ENCODE measurements at places on chromosomes 5 and 9.

GRCh38 chr5:133403741-133404364 is 208.5 kb downstream of the FSTL4 start:
- DNase-seq: no peak

- DNase-seq: no peak
These were observed 115.7 kb downstream of the WNK2 start for GRCh38 chr9:93299418-93300174.

GRCh38 chr9:37918665-37919170 is 14.8 kb upstream of the SLC25A51 start:
- DNase-seq: no peak

DNA sequence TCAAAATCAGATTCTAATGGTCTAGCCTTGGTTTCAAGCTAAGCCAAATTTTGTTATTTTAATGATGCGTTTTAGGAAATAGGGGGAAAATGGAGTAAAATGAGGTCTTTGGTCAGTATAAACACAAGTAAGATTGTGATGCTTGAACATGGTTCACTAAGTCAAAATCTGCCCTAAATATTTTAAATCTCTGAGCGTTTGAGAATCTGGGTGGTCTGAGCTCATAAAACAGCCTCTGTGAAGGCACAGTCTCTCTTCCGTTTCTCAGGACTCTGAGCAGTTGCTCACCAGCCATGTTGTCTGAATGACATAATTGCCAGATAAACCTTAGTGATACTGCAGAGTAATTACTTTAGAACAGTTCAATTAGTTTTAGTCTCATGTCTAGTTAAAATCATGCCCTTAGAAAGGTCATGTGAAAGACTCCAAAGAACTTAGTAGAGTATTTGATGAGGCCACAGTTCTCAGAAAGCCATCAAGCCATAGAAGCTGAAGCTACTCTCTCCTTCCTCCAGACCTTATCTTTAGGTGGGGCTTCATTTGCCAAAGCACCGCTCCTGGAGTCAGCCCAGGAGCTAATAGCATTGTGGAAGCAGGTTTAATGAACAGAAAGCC is 257.1 kb upstream of the MAP3K1 start:
- DNase-seq: no peak

GRCh38 chr5:132510076-132510475 is 19.5 kb upstream of the IRF1 start:
- no peak for DNase-seq

GRCh38 chr5:30874241-30875034 is 319.0 kb upstream of the CDH6 start:
- no peak for DNase-seq

GRCh38 chr5:102279711-102280110 is 16.4 kb downstream of the SLCO4C1 start:
- no peak for DNase-seq

GRCh38 chr5:172443441-172444109 is 10.8 kb downstream of the SH3PXD2B start:
- DNase-seq: no peak

GRCh38 chr5:153792305-153792704 is 246.4 kb downstream of the FAM114A2 start:
- no peak for DNase-seq

DNA sequence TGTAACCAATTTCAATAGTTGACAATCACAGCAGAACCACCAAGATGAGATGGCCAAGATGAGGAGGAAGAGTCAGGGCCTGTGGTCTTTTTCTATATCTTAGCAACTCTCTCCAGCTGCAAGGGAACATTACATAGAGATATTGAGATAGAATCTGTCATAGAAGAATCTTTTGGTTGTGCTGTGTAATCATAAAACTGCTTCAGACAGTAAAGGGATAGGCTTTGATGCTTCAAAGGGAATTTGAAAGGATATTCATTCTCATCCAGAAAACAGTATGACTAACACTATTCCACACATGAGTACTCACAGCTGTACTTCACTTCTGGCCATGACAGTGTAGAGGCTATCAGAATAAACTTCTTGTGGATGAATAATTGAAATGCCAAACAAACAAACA is 145.9 kb downstream of the YIPF5 start:
- no peak for DNase-seq

- DNase-seq: no peak
These were observed 213.7 kb downstream of the DRD1 start for GRCh38 chr5:175230299-175230698.

- DNase-seq: no peak
These were observed 6.7 kb downstream of the SUSD3 start for GRCh38 chr9:93065135-93065720.

DNA sequence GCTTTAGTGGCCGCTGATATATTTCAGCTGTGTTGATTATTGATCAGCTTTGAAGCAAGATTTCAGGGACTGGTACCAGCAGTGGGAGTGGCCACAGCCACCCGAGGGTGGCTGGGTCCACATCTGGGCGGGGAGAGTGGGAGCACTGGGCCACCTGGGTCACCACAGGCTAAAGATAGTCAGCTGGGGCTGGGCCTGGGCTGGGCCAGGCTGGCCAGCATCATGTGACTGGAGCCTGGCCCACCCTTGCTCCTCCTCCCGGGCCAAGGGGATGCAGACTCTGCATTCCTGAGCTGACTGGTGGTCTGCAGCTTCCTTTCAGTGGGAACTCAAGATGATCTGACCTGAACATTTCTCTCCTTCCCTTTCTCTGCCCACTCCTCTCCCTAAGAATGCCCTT is 27.1 kb downstream of the LARP1 start:
- DNase-seq: no peak

- DNase-seq: no peak
These were observed 121.5 kb upstream of the RAI14 start for GRCh38 chr5:34534523-34535103.

DNA sequence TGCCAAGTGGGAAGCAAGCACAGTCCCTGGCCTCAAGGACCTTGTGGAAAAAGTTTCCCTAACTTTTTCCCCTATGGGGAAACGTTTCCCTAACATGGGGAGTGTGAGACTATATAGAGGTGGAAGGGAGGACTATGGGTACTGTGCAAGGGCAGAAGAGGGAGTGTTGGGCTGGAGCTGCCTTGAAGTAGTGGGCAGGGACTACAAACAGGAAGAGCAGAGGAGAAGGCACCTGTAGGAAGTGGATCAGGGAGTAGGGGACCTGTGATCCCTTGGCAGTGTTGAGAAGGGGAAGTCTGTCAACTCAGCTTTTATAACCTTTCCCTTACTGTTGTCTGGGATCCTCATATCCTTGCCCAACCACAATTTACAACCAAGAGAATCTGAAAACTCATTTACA is 1.4 kb downstream of the CMYA5 start:
- DNase-seq: no peak

DNA sequence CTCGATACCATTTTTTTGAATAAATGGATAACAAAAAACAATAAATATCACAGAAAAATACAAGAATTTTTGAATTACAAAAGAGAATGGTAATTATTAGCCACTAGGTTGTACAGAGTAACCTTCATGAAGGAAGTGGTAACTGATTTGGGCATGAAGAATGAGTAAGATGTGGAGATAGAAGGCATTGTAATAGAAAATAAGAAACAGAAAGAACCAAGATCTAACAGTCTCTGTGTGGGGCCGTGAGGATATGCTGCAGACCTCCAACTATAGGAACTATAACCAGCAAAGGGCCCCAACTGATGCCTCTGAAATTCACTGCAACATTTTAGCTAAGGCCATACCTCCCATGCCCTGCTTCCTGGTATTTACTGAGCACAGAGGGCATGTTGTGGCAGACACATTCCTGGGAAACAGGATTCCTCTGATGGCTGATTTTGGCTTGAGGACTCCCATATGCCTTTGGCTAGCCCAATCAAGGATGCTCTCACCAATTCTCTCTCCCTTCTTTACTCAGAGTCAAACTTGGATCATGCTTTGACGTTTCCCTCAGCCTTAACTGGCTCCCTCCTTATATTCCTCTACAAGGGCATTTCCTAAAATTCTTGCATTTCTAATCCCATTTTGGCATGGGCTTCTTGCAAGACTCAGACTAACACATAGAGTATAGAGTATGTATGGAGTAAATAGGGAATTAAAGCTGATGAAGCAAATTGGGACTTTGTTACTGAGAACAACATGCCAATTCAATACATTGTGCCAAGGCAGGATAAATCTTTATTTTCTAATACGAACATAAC is 208.9 kb downstream of the PDE4D start:
- DNase-seq: no peak

- no peak for DNase-seq
These were observed 103.6 kb downstream of the PBX3 start for GRCh38 chr9:125850763-125851162.

DNA sequence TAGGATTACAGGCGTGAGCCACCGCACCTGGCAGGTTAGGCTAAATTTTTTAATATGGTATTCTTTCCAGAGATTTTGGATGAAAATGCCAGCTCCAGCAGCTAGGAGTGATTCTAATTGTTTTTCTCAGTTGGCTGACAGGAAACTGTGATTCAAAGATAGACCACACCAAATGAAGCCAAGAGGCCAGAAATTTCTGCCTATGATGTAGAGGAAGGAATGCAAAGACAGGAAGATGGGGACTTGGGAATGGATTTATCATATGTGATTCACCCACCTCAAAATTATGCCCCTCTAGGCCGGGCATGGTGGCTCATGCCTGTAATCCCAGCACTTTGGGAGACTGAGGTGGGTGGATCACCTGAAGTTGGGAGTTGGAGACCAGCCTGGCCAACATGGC is 53.3 kb downstream of the UGCG start:
- no peak for DNase-seq

DNA sequence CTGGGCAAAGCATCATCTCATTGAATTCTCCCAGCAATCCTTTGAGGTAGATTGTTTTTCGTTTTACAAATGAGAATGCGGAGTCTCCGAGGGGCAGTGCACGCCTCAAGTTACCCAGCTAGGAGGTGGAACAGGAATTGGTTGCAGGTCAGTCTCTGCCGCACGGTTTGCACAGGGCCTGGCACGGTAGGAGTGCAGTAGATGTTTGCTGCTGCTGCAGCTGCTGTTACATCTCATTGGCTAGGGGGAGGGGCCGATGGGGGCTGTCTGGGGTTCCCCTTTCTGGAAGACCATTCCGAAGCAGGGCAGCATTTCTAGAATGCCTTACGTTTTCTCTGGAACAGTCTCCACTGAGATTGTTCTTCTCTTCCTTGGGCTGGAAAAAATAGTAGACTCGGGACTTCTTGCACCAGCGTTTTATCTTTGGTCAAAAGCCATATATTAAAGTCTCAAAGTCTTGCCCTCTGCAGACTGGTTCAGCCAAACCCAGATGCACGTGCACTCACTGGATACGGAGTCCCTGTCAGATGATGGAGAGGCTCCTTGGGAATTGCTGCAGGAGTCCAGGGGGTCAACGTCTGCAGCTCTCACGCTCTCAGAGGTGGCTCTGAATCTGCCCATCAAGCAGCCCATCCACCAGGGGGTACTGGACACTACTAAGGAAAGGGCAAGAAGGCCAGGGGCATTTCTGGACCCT is 1.2 kb downstream of the USP20 start:
- DNase-seq: no peak

GRCh38 chr5:160474084-160474483 is 52.4 kb downstream of the PTTG1 start:
- DNase-seq: no peak

DNA sequence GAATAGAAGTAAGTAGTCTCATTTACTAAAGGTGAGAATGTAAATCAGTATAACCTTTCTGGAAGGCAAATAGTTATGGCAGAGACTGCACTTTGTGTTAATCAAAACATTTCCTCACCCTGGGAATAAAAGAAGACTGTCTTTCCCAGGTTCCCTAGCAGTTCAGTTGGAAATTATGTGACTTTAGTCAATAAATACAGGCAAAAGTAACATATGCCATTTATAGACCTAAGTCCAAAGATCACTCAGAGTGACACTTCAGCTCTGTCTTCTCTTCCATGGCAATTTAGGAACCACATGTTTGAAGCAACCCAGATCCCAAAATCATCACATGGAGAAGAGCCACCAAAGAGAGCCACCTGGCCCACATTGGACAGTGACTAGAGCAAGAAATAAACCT is 160.7 kb upstream of the SV2C start:
- DNase-seq: no peak

GRCh38 chr5:133240425-133241091 is 188.7 kb downstream of the HSPA4 start:
- no peak for DNase-seq

GRCh38 chr5:114176356-114176755 is 185.5 kb upstream of the KCNN2 start:
- DNase-seq: no peak

DNA sequence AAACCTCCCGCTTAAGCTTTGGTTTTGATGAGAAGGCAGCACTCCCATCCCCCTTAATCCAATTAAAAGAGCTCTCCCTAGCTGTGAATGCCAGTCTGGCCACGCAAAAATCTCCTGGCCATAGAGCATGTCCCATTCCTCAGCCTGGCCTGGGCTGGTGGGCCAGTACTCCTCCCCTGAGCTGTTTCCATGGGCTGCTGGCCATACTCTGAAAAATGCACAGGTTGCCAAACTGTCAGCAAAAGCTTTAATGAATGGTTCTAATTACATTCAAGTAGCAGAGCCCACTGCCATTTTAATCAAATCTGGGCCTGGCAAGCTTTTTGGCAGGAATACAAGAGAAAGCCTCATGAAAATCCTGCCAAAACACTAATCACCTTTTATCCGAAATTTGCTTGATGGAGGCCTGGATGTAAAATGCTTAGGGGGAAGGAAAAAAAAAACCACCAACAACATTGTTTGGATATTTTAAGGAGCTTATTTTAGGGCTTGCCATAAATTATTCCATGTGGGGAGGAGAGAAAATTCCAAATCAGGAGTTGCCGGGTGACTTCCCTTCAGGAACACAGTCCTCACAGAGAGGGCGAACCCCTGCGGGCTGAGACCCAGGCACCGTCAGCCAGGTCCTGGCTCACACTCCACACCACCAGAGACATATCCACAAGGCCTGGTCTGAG is 243.3 kb downstream of the SEC61B start:
- no peak for DNase-seq

DNA sequence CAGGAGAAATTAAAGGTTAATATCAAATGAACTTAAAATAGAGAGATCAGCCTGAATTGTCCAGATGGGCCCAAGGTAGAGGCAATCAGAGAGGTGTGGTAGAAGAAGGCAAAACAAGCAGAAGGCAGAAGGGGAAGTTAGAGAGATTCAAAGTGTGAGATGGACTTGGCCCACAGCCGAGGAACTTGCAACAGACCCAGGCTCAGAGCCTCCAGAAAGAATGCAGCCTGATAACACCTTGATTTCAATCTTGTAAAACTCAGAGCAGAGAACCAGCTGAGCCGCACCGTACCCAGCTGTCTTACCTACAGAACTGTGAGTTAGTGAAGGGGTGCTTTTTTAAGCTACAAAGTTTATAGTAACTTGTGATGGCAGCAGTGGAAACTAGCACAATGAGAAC is 190.9 kb downstream of the RFK start:
- DNase-seq: no peak

DNA sequence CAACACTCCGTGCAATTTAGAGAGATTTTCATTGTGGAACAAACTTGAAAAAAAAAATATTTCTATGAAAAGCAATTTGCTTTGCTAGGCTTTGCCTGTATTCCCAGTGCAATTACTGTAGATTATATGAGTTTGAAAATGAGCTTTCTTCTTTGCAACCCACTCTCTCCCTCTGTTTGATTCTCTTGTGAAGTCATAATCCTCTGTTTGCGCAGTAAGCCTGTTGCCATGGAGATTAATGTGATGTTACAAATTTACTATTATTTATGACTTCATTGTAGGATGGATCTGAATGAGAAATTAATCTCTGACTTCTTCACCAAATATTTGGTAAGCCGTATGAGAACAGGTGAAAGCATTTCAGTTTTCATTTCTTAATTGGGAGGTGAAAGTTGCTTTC is 320.3 kb downstream of the SPATA31D1 start:
- DNase-seq: no peak

Data from stimulated activated CD4-positive, alpha-beta T cell treated with anti-CD3 and anti-CD28 coated beads, Interleukin-1b, Interleukin-23, amount 100 ng/mL, for 1 hour (primary cell).